Anterior cingulate cortex (tissue), 58 donors: ENCODE measurements at places on chromosomes 1 and 21.

GRCh38 chr1:31936981-31937299, 1.2 kb downstream of the PTP4A2 start:
- no peak for DNase-seq

DNA sequence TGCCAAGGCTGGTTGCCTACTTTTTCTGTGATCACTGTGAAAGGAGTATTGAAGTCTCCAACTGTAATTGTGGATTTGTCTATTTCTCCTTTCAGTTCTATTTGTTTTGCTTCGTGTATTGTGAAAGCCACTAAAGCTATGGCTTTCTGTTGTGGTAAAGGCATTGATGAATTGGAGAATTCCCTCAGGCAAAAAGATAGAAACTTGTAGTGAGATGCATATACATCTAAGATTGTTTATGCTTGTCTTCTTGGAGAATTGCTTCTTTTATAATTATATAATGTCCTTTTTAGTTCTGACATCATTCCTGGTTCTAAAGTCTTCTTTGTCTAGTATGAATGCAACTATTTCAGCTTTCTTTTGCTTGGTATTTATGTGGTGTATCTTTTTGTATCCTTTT, 36.8 kb downstream of the SWT1 start:
- DNase-seq = no peak

GRCh38 chr1:116911779-116912469, 2.2 kb downstream of the PTGFRN start:
- no peak for DNase-seq

DNA sequence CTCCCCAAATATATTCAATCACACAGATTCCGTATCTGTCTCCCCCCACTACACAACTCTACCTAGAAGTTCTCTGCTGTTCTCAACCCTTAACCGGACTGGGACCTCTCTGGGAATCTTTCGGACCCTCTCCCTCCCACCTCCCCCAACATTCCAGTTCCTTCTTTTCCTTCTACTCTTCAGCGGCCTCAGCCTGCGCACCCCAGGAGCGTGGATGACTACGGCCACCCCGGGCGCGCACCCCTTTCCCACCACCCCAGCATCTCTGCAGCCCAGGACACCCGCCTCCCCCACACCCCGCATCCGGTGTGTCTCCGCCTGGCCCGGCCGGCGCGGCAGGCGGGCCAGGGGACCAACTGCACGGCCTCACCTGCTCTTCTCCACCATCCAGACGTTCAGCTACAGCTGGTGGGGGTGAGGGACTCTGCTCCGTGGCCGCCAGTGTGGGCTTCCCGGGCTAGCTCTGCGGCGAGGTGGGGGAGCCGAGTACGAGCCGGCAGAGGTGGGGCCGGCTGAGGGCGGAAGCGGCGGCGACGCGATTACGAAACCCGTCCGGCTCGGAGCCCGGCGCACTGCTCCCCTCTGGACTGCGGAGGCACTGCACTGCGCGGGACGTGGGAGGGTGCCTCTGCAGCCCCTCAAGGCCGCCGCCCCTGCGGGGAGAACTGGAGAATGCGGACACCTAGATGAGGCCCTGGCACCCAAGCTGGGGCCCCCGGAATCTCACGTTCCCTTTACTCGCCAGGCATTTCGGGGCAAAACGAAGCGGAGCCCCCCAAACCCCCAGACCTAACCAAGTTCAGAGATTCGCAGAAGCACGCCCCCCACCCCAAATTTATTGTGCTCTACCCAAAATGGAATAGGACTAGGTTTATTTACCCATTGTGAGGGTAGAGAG, at the start of gene CDC42SE1:
CDC42SE1 (minus strand) TSS at position 514 of the 898 bp plus-strand sequence. CDS start 3,892 bp downstream, outside the sequence.
- DNase-seq = peak; percentile 79

- DNase-seq = no peak
Measured at GRCh38 chr1:102241431-102242338, 245.0 kb upstream of the OLFM3 start.

- no peak for DNase-seq
Measured at GRCh38 chr1:183461350-183461749, 10.9 kb upstream of the SMG7 start.

GRCh38 chr1:68506386-68506785, 9.5 kb upstream of the DEPDC1 start:
- DNase-seq = no peak

GRCh38 chr1:232599178-232600041, 30.5 kb downstream of the SIPA1L2 start:
- DNase-seq = no peak

DNA sequence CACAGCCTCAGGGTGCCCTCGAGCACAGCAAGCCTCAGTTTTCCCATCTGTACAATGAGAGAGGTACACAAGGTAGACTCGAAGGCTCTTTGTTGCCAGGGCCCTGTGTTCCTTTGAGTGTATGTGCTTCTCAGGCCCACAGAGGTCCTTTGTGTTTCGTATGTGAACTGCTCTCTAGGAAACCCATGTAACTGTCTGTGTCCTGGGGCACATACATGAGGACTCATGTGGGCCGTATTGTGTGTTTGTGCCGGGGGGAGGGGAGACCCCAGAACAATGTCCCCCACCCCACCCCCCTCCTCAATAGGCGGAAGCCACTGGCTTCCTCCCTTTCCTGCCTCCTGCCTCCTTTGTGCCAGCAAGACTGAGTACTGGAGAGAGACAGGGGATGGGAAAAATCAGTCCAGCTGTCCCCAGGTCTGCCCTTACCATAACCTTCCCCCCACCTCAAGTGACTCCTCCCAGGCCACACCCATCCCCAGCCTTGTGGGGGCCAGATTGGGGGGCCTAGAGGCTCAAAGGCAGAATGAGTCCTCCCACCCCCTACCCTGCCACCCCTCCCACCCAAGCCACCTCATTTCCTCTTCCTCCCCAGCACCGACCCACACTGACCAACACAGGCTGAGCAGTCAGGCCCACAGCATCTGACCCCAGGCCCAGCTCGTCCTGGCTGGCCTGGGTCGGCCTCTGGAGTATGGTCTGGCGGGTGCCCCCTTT, at the start of gene TIE1:
TIE1 (plus strand) TSS at position 605 of the 717 bp plus-strand sequence; CDS start at position 695, 90 bp downstream.
- DNase-seq = no peak

DNA sequence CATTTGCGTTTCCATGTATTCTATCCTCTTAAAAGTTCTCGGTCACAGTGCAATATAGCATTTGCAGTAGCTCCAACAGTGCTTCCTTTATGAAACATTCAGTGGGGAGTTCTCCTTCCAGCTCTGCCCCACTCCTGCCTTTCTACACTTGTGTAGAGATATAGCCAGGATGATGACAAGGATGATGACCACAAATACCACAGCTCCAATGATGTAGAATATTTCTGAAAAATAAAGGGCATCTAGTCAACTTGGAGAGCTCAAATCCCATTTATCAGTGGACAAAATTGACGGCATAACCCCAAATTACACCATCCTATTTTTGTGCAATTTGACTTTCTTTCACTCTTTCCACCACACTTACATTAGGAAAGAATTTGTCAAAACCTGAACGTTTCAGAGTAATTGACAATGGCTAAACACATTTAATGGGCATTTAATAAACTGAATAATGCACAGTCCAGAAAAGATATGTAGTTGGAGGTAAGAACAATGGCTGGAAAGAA, 11.1 kb downstream of the F3 start:
- no peak for DNase-seq

GRCh38 chr1:206898089-206898914, 1.1 kb downstream of the IL24 start:
- no peak for DNase-seq

- DNase-seq = peak; percentile 66
Measured at GRCh38 chr1:29259802-29260441, 23.6 kb downstream of the PTPRU start.

DNA sequence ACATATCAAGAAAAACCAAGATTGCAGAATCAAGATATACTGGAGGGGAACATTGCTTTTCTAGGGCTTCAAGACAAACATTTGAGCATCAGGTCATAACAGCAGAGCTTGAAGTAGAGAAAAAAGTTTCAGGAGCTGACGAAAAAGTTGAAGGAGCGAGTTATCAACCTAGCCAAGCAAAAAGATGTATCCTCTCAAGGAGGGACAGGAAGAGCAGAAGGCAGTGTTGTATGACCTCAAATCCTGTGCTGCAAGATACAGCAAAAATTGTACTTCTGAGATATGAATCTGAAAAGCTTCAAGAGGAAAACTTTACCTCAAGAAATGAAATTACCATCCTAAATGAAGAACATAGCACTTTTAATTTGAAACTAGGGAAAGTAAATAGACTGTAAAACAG, 153.1 kb downstream of the AK5 start:
- DNase-seq = no peak

- no peak for DNase-seq
Measured at GRCh38 chr1:181768930-181769280, 285.6 kb downstream of the CACNA1E start.

GRCh38 chr21:36347278-36347961, 27.4 kb downstream of the MORC3 start:
- no peak for DNase-seq

GRCh38 chr1:154014154-154014907, 23.8 kb downstream of the RPS27 start:
- DNase-seq = no peak

- no peak for DNase-seq
Measured at GRCh38 chr1:47205918-47206317, 16.1 kb upstream of the PDZK1IP1 start.

GRCh38 chr1:98344731-98345130, 316.8 kb upstream of the SNX7 start:
- no peak for DNase-seq

GRCh38 chr21:34834852-34835501, 166.2 kb downstream of the CLIC6 start:
- no peak for DNase-seq

DNA sequence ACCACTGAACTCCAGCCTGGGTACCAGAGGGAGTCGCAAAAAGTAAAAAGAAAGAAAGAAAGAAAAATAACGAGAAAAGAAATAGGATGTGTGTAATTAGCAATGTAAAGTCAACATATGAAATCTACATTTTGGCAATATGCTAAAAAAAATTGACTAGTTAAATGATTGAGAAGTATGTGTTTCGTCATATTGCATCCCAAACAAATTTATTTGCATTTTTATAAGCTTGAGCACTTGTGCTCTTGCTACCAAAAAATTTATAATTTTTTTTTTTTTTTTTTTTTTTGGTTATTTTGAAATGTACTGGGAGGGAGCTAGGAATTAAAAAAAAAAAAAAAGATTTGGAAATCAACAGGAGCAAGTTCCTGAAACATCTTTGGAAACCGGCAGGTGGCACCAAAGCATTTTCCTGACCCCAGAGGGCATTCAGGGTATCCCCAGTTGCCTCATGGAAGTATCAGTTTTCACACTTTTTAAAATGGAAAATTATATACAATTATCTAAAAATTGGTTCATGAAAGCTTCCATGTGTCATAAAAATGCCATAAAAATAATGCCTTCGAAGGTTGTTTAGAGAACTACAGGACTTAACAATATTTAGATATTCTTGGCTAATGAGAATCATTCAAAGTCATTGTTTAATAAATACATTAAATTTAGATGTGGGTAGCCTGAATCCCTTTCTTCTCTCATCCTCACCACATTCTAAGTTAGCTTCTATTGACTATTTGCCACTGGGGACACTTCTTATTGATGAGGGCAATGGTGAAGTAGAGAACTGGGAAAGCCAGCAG, 4.8 kb upstream of the HEATR1 start:
- DNase-seq = peak; percentile 27

DNA sequence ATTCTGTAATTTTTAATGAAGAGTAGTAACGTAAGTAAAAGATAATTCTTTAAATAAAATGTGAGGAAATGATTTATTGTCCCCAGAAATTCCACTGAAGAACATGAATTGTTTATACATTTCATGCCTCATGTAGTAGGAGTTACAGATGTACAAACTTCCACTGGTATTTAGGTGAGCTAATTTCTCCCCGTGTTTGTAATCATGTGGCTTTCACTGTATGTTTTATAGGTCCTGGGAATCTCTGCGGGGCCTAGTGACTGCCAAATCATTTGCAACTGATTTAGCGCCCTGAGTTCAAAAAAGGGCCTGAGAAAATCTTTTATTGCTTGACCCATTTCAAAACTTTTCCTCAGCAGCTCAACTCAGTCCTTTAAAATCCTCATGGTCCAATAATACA, 30.5 kb upstream of the FASLG start:
- DNase-seq = no peak

DNA sequence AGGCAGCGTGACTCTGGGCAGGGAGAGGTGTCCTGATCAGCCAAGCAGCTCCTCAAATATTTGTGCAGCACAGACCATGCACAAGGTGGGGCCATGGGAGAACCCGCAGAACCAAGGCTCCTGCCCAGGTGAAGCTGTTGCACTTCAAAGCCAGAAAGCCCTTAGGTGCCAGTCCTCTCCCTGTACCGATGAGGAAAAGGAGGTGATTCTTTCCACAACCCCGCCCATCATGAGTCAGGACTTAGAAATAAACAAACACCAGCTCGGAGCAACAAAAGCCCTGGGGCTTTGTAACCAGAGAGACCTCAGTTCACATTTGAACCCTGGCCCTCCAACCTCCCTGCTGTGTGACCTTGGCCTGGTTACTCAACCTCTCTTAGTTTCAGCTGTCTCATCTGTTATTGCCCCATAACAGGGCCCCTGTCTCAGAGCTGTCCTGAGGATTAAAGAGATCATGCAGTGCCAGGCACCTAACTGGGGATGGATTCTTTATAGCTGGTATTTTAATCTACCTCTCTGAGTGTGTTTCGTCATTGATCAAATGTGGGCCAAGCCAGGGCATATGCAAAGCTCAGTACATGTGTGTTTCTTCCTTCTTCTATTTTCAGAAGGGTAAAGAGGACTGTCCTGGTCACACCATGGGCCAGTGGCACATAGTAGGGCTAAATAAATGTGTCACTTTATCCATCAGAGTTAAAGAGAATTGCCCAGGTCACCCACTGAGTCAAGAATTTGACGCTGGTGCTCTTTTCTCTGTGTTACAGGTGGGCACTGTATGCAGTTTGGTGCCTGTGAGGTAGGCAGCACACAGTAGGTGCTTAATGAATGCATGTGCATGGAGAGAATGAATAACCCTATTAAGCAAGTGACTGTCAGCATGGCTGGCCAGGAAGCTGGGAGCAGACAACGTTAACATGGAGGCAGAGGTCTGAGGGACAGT, 1.4 kb downstream of the LDLRAD1 start:
- DNase-seq = no peak

GRCh38 chr1:36961062-36961615, 73.2 kb downstream of the GRIK3 start:
- no peak for DNase-seq

DNA sequence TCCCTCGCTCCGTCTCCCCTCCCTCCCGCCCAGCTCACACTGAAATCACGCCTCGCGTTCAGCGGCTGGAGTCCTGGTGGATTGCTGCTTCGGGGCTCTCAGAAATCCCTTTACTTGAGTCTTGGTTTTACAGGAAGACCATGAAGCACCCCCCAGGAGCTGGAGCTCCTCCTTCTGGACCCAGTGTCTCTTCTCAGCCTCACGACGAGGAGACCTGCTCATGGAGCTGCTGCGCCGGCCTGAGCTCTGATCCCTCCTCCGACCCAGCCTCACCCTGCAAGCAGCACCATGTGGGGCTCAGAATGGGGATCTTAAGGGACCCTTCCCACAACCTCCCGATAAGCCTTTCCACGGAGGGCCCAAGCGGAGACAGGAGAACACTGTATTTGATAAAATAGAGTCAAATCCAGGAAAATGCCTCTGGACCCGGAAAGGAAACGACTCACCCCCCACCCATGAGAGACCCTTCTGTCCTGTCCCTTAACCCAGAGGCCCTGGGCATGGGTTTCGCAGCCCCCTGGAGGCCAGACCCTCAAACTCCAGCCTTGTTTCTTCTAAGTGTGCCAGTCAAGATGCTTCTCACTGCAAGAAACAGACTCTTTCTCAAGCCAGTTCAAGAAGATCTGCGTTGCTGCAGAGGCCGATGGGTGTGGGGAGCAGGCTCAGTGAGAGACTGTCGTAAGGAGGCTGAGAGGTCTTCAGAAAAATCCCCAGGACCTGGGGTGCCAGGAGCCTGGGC, 26.1 kb downstream of the PDE9A start:
- no peak for DNase-seq
